T-helper 1 cell (primary cell): ENCODE measurements at places on chromosomes 11 and 22.

GRCh38 chr22:20464096-20464614 is 26.5 kb upstream of the SCARF2 start:
- peak; percentile 90 for DNase-seq

GRCh38 chr11:2807801-2808241 is 77.8 kb downstream of the CDKN1C start:
- DNase-seq: no peak

DNA sequence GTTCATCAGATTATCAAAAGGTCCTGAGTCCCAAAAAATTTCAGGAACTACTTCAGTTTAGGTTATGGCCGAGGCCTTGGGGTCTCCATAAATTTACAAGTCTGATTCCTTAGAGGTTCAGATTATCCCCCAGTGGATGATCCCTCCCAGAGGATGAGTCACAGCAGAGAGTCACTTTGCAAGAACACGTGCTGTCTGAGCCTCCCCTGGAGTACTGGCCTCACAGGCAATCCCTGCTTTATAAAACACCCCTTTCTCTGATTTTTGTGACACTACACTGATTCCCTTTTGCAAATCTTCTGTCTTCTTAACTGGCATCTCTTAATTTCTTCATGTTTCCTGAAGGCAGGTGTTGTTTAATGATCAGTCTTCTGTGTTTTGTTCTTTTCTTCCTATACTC is 45.3 kb downstream of the CCDC34 start:
- DNase-seq: no peak

- DNase-seq: no peak
Measured at GRCh38 chr11:5004424-5005274, 10.0 kb downstream of the OR51L1 start.

DNA sequence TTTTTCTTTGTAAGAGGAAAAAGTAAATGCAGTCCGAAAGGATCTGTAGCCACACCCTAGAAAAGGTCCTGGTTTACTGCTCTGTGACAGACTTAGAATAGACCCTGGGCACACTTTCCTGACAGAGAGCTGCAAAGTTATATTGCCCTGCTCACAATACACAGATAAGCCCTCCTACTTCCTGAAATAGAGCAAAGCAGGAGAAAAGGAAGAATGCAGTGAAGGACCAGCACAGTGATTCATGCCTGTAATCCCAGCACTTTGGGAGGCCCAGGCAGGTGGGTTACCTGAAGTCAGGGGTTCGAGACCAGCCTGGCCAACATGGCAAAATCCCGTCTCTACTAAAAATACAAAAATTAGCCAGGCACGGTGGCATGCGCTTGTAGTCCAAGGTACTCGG is 2.2 kb downstream of the CYB561A3 start:
- no peak for DNase-seq

- DNase-seq: no peak
Measured at GRCh38 chr11:38718049-38718448, 2120.0 kb upstream of the RAG2 start.

GRCh38 chr11:30452114-30452513 is 129.2 kb downstream of the ARL14EP start:
- DNase-seq: no peak

DNA sequence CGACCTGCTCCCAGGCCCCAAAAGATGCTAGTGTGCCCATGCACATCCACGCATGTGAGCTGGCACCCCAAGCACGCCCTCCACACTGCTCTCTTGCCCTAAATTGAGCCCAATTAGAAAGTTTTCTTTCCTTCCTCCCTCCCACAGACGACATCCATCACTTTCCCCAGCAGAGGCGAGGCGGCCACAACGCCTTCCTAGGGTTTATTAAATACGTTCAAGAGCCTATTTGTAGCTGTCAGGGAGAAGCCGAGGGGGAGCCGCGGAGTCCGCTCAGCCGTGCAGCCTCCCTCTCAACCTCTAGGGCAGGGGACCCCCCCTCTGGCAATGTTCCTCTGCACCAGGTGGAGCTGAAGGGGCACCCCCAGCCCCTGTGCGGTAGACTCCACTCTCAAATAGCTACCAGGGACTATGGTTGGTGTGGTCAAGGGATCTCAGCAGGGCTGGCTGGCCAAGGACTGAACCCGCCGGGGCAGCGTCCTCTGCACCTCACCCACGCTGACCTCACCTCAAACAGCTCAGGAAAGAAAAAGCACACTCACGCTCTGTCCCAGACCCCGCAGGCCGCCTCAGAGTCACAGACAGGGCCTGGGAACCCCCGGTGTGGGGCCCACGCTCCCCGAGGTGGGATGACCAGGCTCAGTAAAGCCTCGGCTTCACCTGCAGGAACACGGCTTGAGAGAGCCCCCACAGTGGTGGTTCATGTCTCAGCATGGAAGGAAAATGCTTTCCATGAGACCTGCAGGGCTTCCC is 152.4 kb downstream of the DSCAML1 start:
- no peak for DNase-seq

DNA sequence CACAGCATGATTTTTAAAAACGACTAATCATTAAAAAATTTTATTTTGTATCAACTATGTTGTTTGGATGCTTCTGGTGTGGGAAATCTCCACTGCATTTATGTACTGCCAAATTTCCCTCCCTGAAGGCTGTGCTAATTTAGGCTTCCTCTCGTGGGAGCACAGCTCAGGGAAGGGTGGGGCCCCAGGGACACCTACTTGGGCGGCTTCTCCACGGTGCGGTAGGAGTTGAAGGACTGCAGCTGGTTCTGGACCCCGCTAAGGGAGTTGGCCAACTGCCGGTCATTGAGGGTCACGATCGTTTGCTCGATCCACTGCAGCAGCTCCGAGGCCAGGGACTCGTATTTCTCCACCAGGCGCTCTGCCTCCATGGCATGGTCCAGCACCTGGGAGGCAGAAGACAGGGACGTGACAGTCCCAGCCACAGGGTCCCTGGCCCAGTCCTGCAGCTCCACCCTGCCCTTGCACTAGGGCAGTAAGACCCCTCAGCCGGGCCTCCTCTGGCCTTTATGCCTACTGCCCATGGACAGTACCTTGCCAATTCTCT is 18.6 kb downstream of the SPTBN2 start:
- DNase-seq: no peak

GRCh38 chr11:72568861-72569260 is 105.4 kb downstream of the PDE2A start:
- DNase-seq: no peak

DNA sequence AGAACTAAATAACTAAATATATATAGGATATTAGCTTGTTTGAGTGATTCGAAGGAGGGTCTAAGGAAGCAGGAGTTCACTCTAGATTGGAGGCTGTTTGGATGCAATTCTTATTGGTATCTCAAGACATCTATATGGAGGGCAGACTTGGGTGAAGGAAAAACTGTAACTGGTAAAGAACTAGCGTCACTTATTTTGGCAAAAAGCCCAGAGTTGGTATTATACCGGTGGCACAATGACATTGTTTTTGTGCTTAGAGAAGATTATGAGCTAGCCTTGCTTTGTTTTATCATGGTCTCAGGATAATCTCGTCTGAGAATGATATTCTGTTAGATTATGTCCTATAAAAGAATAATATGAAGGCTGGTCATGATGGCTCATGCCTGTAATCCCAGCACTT is 6.0 kb upstream of the SLC35F2 start:
- DNase-seq: no peak
